ENCODE measurements at places on chromosomes 7 and 10.
A peak's percentile ranks its signal among the peaks of the same experiment; 100 is the strongest.

GRCh38 chr7:74405191-74405898 is 48.4 kb upstream of the GTF2IRD1 start:
- DNase-seq: no peak

DNA sequence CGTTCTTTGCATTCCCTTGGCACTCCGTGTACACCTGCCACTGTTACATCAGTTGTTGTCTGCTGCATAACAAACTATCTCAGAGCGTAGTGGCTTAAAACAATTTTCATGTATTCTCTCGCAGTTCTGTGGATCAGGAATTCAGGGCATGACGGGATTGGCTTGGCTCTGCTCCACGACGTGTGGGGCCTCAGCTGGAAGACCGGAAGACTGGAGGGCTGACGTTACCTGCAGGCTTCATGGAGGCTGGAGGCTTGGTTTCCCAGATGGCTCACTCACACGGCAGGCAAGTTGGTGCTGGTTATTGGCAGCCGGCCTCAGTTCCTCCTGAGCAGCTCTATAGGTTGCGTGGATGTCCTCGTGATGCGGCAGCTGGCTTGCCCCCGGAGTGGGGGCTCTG is 25.5 kb downstream of the NYAP1 start:
- DNase-seq: no peak

DNA sequence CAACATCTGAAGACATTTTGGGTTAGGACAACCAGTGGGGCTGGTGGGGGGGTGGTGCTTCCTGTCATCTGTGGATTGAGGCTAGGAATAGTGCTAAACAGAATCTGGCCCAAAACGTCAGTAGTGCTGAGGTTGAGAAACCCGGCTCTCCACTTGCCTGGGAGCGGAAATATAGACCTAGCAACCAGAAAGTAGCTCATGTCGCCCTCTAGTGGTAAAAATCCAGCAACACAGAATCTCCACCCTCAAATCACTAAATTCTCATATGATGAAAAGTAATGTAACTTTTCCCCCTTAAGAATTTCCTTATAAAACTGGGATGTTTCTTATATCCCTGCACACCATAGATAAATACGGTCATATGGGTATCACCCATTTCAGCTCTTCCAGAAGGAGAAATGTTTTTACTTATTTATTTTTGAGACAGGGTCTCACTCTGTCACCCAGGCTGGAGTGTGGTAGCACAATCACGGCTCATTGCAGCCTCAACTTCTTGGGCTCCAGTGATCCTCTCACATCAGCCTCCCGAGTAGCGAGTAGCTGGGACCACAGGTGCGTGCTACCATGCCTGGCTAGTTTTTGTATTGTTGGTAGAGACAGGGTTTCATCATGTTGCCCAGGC is 34.4 kb downstream of the ZC3HAV1 start:
- DNase-seq: peak; percentile 55

DNA sequence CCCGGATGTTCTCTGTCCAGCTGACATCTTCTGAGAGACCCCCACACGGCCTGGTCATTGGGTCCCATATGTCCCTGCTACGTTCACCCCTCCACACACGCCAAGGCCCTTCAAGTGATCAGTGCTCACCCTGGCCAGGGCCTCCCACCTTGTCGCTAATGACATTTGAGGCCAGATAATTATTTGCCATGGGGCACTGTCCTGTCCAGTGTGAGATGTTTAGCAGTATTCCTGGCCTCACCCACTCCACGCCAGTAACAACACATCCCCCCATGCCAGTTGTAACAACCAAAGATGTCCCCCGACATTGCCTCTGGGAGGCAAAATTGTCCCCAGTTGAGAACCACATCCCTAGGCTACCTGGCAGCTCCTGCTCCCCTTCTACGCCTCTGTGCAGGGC is 49.9 kb upstream of the NANOS1 start:
- no peak for DNase-seq

DNA sequence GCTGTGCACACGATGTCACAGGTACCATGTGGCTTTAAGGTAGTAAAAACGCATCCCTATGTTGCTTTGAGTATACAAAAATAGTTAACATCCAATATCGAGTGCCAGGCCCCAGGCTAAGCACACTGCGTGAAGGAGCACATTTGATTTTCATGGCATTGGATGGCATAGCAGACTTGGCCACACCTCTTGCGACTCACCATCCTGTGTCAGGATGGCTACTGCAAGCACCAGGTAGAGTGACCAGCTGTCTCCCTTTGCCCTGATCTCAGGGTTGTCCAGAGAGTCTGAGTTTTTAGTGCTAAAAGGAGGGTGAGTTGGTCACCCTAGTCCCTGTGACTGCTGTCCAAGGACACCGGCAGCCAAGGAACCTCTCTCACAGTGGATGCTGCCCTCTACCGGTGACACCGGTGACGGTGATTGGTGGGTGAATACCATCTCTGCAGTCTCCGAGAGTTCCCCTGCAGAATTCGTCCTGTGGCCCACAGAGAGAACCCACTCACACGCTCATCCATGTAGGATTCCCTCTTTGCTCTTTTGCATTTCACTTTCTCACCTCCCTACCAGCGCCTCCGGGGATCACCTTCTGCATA is 76.1 kb downstream of the BICC1 start:
- DNase-seq: no peak

- no peak for DNase-seq
Measured at GRCh38 chr10:44713307-44713706, 197.8 kb upstream of the TMEM72 start.

DNA sequence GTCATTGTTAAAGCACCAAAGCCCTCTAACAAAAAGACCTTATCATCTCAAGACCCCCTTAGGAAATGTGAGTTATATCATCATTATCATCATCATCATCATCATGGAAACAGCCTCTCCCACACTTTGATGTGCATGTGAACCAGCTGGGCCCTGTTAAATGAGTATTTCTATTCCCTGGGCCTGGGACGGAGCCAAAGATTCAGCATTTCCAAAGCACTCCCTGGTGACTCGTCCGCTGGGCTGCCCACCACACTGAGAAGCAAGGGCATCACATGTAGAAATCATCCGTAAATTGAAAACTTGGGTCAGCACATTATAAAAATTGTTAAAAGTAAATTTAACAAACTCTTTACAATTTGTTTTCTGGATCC is 88.6 kb downstream of the PTPRN2 start:
- no peak for DNase-seq

DNA sequence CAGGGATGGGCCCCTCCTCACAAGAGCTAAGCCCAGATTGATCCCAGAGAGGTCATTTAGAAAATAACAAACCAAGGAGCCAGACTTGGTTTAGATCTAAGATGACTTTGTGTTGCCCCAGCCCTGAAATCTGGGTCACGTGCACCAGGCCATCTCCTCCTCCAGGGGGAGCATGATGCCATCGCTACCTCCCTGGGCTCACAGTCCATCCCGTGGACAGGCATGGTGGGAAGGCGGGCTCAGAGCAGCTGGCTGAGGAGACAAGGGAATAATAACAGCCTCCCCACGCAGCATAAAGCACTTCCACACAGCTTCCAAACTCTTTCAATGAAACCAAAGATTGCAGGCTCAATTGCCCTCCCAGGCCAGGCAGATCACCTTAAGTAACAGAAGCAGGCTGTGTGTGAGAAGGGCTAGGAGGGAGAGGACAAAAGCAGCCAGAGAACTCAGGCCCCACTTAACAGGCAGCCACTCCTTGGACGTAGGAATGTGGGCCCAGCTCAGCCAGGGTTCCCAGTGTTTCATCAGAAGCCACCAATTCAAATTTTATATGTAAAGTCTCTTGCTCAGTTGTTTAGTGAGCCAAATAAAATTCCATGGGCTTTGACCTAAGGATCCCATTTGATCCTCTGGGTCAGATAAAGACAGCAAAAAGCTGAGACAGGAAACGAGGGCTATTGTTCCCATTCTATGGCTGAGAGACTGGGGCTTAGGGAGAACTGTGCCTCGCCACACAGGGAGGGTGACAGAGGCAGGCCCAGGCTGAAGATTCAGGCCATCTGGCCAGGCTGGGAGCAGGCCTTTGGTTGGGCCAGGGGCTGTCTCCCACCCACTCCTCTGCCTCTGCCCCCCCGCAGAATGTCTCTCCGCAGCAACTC is 100.2 kb downstream of the COL13A1 start:
- no peak for DNase-seq
